Progenitor cell of endocrine pancreas (in vitro differentiated cells): ENCODE measurements at places on chromosomes 4 and X.

- DNase-seq: no peak
Measured at GRCh38 chr4:41329361-41329760, 72.6 kb downstream of the UCHL1 start.

DNA sequence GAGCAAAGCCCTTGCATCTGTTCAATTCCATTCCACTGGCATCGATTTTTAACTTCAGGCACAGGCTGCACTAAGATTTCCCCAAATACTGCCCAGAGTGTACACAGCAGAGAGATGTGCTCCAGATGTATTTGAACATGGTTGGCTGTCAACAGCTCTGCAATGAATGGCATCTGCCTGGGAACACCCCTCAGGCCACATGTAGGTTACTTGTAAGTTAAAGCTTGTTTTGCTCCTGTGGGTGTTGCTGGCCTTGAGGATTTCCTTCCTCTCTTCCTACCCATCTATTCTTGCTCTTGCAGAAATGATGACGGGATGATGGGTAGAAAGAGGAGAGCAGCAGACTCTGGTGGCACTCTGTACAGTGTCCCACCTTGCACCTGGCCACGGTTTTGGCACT lies 69.3 kb upstream of the HELT start:
- no peak for DNase-seq

- no peak for DNase-seq
Measured at GRCh38 chrX:134373736-134374135, 86.2 kb upstream of the HPRT1 start.

GRCh38 chr4:683982-684622 lies 4.8 kb downstream of the SLC49A3 start:
- DNase-seq: no peak

DNA sequence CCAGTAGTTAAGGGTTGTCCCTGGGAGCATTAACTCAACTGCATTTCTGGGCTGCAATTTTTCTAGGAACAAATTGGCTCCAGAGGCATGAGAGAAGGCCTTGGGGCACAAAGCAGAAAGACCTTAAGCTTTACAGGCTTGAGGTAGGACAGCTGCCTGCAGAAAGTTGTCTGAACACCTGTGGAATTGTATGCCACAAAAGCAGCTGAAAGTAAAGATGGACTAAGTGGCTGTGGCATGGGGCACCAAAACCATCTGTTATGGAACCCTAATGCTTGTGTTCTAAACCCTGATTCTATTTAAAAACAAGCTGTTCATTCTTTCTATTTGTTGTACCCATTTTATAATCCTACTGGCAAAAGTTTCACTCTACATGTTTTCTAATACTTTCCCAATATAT lies 515.2 kb downstream of the GLUD2 start:
- DNase-seq: no peak

GRCh38 chr4:14671146-14671545 lies 331.1 kb upstream of the CPEB2 start:
- DNase-seq: no peak

GRCh38 chrX:139720136-139720535 lies 12.2 kb upstream of the MCF2 start:
- no peak for DNase-seq

- DNase-seq: no peak
Measured at GRCh38 chrX:11364835-11365234, 71.6 kb downstream of the AMELX start.

GRCh38 chr4:156961196-156962057 lies 10.2 kb downstream of the PDGFC start:
- DNase-seq: no peak

GRCh38 chr4:4386736-4387392 lies at the start of gene NSG1:
Gene NSG1, plus strand, starts transcription at chr4:4387102. Its CDS starts 528 bp downstream, at chr4:4387630.
- DNase-seq: peak; percentile 55

GRCh38 chrX:44989995-44990770 lies 117.2 kb downstream of the KDM6A start:
- no peak for DNase-seq
